ENCODE measurements at places on chromosomes 7 and 10.

- DNase-seq: no peak
These were observed 57.9 kb upstream of the EXOC6 start for GRCh38 chr10:92790440-92790839.

GRCh38 chr7:29839921-29840320 lies 33.6 kb downstream of the WIPF3 start:
- DNase-seq: no peak

GRCh38 chr7:105249216-105249615 lies 139.5 kb downstream of the SRPK2 start:
- DNase-seq: no peak

- no peak for DNase-seq
These were observed 188.6 kb upstream of the LRRTM3 start for GRCh38 chr10:66737241-66737640.

GRCh38 chr10:33939410-33939809 lies 604.9 kb upstream of the NRP1 start:
- DNase-seq: no peak

All from HCEC 1CT (cell line).